ENCODE measurements at places on chromosomes 3 and 15.

GRCh38 chr15:81133782-81134461 lies at the start of gene CFAP161:
CFAP161 (plus strand) TSS chr15:81134270; CDS start chr15:81134330, 60 bp downstream.
- DNase-seq, result peak; percentile 80

- no peak for DNase-seq
Measured at GRCh38 chr3:32175607-32176197, 62.8 kb upstream of the CMTM8 start.

GRCh38 chr15:41637086-41637485 lies 23.1 kb upstream of the MGA start:
- no peak for DNase-seq

DNA sequence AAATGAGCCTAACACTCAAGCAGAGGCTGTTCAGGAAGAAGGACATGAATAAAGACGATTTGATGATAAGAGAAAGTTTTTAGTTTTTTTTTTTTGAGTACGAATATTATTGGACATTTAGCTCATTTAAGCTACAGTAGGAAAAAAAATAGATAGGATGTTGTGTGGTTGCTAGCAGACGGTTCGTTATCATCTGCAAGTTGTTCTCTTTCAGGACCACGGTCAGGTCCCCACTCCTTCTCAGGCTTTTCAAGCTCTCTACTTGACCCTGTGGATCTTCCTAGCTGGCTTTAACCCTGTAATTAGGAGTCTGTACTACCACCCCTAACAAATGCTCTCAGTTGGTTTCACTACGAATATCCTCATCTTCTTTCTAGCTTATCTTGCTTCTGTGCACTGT lies 1.1 kb downstream of the KCNH8 start:
- DNase-seq, result no peak

GRCh38 chr3:24270204-24270691 lies 224.4 kb downstream of the THRB start:
- DNase-seq, result no peak

DNA sequence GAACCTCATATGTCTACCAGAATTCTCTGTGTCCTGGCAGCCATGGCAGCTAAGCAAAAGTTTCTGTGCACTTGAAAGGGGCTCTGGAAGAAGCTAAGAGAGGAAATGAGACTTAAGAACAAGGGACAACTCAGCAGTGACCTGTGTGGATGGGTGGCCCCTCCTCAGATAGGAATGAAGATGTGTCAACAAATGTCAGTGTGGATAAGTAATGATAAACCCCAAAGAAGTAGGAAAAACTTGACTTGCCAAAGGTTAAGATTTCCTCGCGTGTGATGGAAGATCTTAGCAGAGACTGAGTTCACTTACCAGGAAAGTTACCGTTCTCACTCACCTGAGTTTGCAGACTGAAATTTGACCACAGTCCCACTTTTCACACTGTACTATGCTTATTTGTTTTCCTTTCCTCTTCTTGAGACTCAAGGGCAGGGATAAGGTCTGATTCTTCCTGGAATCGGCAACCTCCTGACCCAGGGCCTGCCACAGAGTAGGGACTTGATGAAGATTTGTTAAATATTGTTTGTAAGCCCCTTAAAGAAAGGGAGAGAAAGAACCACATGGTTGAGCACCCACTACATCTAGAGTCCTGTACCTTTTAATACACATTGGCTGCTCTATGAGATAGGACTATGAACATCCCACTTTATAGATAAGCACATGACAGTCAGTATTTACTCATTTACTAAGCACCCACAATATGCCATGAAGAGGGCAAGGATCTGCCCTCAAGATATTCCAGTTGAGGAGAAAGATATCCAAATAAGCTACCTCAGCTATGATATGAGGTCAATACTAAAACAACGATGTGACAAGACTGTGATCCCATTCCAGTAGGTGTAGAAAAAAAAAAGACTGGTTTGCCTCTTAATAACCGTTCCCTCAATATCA lies 7.3 kb upstream of the HRH1 start:
- DNase-seq, result no peak
